ENCODE measurements at places on chromosomes 5 and 9.
A peak's percentile ranks its signal among the peaks of the same experiment; 100 is the strongest.

- no peak for DNase-seq
Observed at GRCh38 chr5:146340260-146341081, 1.8 kb downstream of the POU4F3 start.

- no peak for DNase-seq
Observed at GRCh38 chr9:28668158-28668557, 1094.9 kb upstream of the C9orf72 start.

DNA sequence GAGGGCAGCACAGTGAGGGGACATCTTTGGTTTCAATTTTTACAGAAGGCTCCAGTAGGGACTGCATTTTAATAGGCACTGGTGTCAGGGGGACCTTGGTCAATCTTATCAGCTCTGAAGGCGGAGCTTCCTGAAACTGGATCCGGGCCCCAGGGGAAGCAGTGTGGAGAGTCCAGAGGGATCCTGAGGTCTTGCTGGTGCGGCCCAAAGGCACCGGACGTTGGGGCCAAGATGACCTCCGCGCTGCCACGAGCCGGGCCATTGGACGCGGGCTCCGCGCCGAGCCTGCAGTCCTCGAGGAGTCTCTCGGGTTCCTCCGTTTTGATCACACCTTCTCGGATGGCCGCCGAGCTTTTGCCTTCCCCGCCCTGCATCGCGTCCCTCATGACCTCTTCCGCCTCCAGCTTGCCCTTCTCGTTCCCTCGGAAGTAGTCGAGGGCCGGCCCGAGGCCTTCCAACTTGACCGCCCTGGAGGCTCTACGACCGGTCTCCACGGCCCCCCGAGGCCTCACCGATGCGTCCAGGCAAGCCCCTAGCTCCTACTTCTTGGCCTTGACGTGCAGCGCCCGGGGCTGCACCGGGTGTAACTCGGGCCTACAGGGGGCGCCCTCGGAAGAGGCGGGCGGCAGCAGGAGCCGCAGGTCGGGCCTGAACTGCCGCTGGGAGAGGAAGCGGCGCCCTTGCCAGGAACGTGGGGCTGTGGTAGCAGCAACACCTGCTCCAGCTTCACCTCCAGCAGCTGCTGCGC lies 18.8 kb downstream of the C5orf52 start:
- no peak for DNase-seq

DNA sequence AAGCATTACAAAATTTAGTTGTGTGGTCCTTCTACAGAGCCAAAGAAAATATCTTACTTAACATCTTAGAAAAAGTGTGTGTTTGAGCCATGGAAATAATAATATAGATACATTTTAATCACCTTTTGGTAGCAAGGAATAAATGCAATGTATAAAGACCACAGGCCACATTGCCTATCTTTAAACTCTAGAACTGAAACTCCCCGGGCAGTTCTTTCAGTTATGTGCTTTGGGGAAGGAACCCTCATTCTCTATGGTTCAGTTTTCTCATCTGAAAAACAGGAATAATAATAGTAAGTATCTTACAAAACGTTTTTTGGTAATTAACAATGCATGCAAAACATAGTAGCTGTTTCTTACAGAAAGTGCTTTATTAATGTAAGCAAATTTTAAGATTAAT lies 67.8 kb upstream of the GABRB2 start:
- DNase-seq: no peak

GRCh38 chr5:101678481-101679193 lies 617.4 kb downstream of the SLCO4C1 start:
- DNase-seq: no peak

DNA sequence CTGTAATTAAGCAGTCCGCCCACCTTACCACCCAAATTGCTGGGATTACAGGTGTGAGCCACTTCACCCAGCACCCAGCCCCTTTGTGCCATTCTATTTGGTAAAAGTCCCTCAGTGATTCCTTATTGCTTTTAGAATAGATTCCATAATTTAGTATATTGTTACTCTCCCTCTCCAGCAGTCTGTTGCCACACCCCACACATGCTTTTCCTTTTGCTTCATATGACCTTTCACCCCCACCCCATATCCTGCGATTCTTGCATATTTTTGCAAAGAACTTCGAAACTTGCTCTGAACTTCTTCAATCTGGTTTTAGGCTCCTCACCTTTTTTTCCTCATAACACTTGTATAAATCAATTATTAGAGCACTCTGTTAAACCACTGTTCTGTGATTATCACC lies 100.2 kb downstream of the MTREX start:
- DNase-seq: no peak

GRCh38 chr5:116947691-116948528 lies 373.3 kb upstream of the SEMA6A start:
- peak; percentile 15 for DNase-seq

DNA sequence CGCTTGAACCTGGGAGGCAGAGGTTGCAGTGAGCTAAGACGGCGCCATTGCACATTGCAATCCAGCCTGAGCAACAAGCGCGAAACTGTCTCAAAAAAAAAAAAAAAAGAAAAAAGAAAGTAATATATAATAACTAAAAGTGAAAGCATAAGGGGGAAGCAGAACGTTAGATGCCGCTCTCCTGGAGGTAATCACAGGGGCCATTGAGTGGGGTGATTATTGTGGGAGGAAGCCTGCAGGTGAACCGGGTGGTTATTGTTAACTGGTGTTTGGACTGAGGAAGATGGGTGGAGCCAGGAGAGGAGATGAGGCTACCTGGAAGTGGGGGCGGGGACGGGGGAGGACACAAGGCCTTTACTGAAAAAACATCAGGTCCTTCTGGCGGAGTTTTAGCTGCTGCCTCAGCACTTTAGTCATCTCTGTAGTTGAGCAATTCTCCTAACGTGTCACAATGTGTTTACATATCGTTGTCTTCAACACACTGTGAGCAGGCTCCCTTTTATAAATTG lies 5.3 kb upstream of the TJP2 start:
- DNase-seq: peak; percentile 86

DNA sequence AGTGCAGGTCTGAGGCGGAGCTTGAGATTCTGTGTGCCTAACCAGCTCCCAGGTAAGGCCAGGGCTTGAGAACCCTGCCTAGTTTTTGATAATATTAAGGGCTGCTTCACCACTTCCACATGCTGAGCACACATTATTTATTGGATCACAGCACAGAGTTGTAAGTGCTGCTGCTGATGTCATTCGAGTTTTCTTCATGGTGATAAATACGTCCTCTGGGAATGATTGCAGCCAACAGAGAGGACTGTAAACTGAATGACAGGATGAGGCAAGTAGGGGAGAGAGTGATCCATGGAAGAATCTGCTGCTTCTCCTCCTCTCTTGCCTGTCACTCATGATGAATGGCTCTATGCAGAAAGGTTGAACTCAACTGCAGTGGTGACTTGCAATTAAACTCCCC lies 77.9 kb upstream of the VPS13A start:
- DNase-seq: peak; percentile 76

DNA sequence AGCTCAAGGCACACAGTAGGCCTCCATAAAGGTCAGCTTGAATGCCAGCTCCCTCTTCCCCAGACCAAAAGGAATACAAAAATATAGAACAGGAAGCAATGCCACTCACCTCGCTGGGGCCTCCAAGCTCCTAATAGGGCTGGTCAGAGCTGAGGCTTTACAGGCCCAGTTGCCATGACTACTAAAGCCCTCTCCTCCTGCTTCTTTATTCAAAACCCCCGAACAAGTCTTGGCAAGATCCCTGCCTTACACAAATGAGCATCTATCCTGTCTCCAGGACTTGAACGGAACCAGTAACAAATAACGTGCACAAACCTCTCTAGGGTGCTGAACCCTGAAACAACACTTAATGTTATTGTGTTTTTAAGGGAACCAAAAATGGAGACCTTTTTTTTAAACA lies 136.3 kb downstream of the SIL1 start:
- DNase-seq: no peak

DNA sequence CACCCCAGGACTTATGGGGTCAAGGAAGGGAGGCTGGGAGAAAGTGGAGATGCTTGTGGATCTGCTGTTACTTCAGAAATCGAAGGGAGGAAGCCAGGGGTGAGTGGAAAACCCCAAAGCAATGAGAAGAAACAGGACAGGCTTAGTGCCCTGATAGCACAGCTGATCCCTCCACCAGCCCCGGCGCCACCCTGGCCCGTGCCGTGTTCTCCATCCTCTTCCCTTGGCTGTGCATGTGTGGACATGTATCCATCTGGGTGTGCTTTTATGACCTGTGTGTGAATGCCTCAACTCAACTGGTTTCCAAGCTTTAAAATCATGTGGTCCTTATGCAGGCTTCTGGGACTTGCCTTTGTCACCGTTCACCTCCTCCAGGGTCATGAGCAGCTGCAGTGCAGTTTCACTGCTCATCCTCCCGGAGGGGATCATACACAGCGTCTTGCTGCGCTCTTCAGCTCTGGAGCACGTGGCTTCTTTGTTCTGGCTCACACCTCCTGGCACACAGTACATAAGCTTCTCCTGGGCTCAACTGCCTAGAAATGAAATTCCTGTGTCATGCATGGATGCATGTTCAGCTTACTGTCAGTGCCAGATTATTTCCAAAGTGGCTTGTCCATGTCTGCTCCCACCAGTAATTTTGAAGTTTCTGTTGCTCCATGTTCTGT lies 58.2 kb downstream of the IPPK start:
- DNase-seq: no peak

GRCh38 chr9:113477661-113478060 lies 14.1 kb downstream of the RGS3 start:
- DNase-seq: no peak

DNA sequence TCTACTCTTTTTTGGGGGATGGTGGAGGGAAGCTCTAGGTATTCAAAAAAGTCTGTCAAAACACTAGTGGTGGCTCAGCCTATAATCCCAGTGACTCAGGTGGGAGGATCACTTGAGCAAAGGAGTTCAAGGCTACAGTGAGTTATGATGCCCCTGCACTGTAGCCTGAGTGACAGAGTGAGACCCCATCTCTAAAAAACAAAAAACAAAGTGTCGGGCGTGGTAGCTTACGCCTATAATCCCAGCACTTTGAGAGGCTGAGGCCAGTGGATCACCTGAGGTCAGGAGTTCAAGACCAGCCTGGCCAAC lies 15.8 kb upstream of the SLC35D2 start:
- no peak for DNase-seq

DNA sequence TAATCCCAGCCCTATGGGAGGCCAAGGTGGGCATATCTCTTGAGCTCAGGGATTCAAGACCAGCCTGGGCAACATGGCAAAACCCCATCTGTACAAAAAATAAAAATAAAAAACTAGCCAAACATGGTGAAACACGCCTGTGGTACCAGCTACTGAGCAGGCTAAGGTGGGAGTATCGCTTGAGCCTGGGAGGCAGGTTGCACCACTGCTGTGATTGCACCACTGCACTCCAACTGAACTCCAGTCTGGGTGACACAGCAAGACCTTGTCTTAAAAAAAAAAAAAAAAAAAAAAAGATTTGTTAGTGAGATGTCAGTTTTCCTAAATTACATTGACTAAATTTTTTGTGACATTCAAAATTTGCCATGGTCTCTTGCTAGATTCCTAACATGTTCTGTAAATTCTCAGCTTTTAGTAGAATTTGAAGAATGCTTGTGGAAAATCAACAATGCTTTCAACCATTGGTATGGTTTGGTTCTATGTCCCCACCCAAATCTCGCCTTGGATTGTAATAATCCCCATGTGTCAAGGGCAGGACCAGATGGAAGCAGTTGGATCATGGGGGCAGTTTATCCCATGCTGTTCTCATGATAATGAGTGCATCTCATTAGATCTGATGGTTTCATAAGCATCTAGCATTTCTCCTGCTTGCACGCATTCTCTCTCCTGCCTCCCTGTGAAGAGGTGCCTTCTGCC lies 236.1 kb downstream of the ARRDC3 start:
- DNase-seq: no peak

DNA sequence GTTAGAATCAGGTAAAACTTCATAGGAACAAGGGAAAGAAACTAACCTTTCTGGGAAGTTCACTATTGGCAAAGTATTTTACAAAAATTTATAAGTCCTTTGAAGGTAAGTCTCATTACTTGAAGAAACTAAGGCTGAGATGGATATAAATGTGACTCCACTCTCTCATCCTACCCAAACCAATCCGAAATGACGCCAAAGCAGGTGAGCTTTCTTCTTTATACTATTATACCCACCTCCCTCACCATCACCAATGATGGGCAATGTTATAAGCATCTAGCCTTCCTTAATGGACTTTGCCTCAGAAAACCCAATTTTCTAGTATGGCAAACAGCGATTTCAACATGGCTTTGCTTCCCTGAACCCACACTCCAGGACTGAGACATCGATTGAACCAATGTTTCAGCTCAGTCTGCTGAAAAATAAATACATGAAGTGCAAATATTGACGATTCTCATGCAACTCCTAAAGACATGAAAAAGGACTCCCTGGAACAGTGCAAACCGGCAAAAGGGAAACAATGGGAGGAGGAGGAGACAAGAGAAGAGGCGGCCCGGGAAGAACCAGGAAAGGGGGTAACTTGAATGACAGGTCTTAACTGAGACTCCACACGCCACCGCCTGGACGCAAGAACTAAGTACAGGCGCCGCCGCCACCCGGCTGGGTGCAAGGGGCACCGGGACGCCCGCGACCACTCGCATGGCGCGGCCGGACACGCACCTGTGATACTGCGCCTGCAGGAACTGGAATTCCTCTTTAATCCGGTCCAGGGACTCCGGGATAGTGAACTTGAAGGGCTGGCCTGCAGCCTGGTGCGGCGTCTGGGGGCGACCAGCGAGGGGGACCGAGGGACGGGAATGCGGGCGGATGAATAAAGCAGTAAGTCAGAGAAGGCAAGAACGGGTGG lies 2.5 kb downstream of the TLE1 start:
- DNase-seq: peak; percentile 68

- no peak for DNase-seq
Observed at GRCh38 chr5:8848366-8848765, 697.5 kb downstream of the SEMA5A start.

DNA sequence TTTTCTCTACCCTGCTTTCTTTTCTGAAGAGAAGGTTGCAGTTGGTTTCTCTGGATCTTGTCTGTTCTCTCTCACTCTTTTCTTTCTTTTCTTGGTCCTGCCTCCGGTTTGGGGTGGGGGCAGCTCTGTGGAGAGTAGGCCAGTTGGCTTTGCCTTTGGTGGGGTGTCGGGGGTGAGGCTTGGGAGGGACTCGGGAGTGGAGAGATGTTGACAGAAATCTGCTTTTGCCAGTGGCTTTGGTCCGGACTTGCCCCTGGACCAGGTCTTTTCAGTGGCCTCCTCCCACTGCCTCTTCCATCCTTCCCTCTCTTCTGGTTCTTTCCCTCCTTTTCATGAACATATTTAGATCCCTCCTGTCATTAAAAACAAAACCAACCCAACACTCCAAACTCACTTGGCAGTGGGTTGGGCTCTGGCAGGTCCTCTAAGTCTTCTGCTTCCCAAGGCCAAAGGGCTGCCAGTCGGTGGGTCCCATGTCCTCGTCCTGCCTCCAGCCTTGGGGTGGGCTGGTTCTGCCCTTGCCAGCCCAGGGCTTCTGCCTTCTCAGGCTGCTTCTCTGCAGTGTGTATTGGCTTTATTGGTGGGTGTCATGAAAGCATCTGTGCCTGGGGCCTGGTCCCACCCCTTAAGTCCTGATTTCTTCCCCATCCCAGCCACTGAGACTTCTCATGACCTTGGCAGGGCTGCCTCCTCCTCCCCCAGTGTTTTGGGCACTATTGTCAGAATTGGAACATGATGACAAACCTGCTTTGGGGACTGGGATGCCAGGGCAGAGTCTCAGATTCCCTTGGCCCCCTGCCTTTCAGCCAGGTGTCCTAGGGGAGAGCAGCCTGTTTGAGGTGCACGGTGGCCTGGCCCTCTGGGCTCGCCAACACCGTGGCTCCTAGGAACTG lies 16.9 kb downstream of the ANKRD33B start:
- no peak for DNase-seq

- DNase-seq: no peak
Observed at GRCh38 chr9:79663878-79664277, 92.1 kb downstream of the TLE4 start.
